Stimulated activated CD8-positive, alpha-beta memory T cell treated with anti-CD3 and anti-CD28 coated beads, Interleukin-4, amount 100 ng/mL, for 1 hour (primary cell): ENCODE measurements at places on chromosomes 12 and 14.

GRCh38 chr12:28086521-28087155, 103.6 kb upstream of the CCDC91 start:
- no peak for DNase-seq

- DNase-seq: no peak
These were observed 128.1 kb downstream of the PRKD1 start for GRCh38 chr14:29799464-29800095.

GRCh38 chr12:91335699-91336098, 153.1 kb upstream of the DCN start:
- no peak for DNase-seq

- no peak for DNase-seq
These were observed 108.0 kb upstream of the METAP2 start for GRCh38 chr12:95365912-95366311.

GRCh38 chr12:104505095-104505818, 48.5 kb downstream of the CHST11 start:
- no peak for DNase-seq

- no peak for DNase-seq
These were observed 135.7 kb downstream of the SRGAP1 start for GRCh38 chr12:63980211-63980610.

DNA sequence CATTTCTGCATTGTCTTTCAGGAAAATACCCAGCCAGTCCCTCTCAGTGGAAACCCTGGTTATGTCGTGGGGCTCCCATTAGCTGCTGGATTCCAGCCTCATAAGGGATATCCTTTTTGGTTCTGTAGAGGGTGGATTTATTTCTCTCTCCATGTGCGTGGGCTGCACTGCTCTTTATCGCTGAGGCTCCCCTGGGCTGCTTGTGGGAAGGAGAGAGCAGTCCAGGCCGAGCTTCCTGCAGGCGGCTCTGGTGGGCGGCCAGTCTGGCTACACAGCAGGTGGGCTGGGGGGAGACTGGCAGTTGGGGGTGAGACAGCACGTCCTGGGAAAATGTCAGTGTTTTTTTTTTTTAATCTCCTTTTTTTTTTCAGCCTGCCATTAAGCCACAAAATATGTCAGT, 27.6 kb downstream of the TCTN1 start:
- no peak for DNase-seq
